Glomerular endothelial cell (primary cell): ENCODE measurements at places on chromosomes 3 and 15. TPM values are rescaled to one million over a fixed set of nuclear protein-coding genes. Genes with fewer than 3 reads are reported as not detected.

The STXBP5L gene
- total RNA-seq = not detected in 2 replicates

The MESP2 gene
- 0.15 TPM in 1 of 2 replicates, not detected in the other for total RNA-seq

GRCh38 chr3:112471596-112472325 lies 27.5 kb downstream of the BTLA start:
- DNase-seq = no peak

The CAMKV gene
- not detected in 2 replicates for total RNA-seq

The CATSPER2 gene
- total RNA-seq = 0.10 and 0.29 TPM in 2 replicates

- no peak for DNase-seq
Observed at GRCh38 chr15:77085297-77085696, 14.4 kb upstream of the TSPAN3 start.

The P4HTM gene
- total RNA-seq = 32.9 and 42.2 TPM in 2 replicates

The FGF7 gene
- total RNA-seq = 0.64 TPM in 1 of 2 replicates, not detected in the other

The CA12 gene
- 4.9 and 5.5 TPM in 2 replicates for total RNA-seq

- no peak for DNase-seq
Observed at GRCh38 chr3:64405211-64405835, 180.1 kb upstream of the PRICKLE2 start.

- DNase-seq = no peak
Observed at GRCh38 chr3:40307176-40307575, 2.3 kb upstream of the EIF1B start.

GRCh38 chr15:42502477-42502876 lies 7.0 kb downstream of the SNAP23 start:
- no peak for DNase-seq

GRCh38 chr3:118476885-118477618 lies 557.6 kb downstream of the IGSF11 start:
- no peak for DNase-seq

DNA sequence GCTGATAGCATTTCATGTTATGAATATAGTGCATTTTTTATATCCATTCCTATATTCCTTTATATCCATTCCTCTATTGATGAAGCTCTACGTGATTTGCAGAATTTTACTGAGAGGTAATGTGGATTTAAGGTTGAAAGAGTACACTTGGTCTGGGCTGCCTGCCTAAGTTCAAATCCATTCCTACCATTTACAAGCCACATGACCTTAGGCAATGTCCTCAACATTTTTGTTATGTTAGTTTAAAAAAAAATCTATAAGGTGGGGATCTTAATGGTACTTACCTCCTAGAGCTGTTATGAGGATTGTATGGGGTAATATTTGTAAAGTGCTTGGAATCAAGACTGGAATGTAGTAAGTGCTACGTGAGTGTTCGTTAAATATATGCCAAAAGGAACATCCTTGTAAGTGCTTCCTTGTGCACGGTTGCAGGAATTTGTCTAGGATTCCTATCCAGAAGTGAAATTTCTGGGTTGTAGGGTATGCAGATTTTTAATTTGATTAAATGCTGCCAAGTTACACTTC lies 11.2 kb upstream of the VEPH1 start:
- no peak for DNase-seq
